ENCODE measurements at places on chromosomes 7 and 10.

- no peak for DNase-seq
Measured at GRCh38 chr10:61175316-61175715, 231.3 kb upstream of the RHOBTB1 start.

DNA sequence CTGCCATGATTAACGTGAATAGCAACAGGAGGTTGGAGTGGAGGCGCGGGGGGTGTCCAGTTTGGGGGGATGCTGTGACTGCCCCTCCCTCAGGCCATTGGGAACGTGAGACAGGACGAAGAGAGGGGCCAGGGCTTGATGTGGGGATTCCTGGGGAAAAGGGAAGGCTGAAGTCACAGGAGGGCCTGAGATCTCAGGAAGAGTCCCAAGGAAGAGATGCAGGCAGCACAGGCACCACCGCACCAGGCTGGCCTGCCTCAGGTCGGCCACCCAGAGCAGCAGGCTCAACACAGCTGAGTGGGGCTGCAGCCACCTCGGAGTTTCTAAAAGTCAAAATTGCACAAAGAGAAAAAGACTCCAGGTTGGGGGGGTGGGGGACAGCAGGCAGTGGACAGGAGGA is 86.7 kb downstream of the SLIT1 start:
- DNase-seq, result no peak

DNA sequence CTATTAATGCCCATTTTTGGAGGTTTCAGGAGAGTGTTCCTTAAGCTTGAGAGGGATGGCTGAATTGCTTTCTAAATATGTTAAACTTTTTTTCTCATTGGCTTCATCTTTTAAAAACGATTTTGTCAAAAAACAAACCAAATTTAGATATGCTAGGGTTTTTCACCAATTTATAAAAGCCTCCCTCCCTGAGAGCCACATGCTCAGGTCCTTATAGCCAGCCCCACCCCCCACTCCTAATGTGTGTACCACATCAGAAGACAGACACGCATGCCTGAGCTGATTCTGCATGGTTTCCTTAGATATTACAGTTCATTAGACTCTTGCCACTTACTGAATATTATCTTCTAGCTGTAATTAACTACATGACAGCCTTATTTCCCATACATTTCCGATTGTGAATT is 2.0 kb downstream of the CUL1 start:
- no peak for DNase-seq

DNA sequence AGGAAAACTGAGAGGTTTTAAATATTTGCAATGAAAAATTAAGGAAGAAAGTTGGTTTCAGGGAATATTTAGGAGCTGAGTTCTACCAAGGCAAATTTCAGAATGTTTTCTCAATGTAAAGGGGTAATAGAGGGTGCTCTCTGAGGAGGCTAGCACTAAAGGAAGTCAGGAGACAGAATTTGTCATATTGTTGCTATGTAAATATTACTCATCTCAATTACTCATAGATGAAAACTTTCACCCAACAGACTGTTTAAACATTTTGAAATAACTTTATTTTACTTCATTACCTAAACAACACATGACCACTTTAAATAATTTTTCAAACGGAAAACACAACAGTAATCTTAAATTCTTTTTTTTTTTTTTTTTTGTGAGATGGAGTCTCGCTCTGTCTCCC is 274.8 kb upstream of the NRG3 start:
- no peak for DNase-seq

DNA sequence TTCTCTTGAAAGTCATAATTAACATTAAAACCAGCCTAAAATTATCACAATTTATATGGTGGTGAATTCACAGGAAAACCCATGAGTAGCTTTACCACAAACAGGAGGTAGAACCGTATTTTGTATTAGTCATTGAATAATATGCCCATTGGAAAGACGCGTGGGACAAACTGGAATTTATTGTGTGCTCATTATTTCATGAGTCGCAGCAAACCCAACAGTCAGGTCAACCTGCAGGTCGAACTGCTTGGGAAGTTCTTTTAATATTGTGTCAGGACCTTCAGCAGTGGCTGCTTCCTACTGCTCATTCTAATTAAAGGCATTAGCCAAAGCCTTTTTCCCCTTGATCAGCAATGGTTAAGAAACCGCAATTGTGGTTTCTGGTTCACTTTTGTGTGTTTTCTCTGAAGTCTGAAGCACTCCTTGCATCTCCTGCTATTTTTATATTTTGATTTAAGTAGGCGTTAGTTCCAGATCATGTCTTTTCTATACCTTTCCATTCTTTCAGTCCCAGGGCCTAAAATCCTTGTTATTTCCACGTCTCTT is 100.1 kb downstream of the RAB11FIP2 start:
- DNase-seq, result no peak

GRCh38 chr10:35445150-35445884 is 109.0 kb downstream of the CCNY start:
- DNase-seq, result no peak

DNA sequence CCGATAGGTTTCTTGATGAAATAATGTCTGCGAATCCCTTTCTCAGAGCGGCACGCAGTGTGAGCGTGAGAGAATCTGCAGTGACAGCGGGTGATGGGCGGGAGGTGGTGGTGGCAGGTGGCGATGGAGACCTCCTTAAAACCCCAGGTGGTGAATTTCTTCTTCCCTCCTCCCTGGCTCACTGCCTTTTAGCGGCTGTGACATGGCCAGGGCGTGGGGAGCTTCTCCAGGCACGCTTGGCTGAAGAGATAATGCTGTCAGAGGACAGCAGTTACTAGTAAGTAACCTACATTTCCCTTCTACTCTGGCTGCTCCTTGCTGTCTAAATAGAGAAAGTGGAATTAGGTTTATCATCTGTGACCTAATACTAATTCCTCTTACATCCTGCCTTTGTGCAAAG is 141.4 kb upstream of the INSYN2A start:
- no peak for DNase-seq

DNA sequence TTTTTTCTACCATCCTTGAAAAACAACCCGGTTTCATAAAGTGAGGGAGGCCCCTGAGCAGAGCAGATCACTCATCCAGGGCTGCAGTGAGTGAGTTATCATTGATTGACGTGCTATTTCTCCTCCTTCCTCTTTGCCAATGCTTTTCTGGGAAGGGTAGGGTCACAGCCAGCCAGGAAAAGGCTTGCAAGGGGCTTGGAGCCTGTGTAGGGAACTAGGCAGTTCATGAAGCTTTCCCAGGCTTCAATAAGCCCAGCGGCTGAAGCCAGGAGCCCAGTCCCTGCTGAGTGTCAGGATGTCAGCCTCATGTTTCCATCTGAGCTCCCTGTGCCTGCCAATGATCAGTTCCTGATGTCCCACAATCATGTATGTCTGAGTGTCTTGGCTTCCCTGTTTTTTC is 584.7 kb downstream of the GALNT17 start:
- DNase-seq, result no peak

DNA sequence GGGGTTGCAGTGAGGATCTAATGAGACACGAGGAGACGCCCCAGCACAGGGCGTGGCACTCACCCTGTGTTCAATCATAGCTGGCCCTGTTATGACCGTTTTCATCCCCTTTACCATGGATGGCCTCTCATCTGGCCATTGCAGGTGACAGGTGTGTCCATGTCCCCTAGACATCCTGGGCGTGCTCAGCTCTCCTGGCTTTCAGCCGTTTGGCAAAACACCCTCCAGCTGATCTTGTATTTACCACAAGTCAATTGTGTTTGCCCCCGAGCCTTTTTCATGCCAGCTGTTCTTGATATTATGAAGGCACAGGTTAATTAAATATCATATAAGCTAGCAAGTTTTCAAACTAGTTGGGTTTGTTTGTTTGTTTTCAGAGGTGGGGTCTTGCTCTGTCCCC is 97.1 kb downstream of the CHST15 start:
- DNase-seq, result no peak

DNA sequence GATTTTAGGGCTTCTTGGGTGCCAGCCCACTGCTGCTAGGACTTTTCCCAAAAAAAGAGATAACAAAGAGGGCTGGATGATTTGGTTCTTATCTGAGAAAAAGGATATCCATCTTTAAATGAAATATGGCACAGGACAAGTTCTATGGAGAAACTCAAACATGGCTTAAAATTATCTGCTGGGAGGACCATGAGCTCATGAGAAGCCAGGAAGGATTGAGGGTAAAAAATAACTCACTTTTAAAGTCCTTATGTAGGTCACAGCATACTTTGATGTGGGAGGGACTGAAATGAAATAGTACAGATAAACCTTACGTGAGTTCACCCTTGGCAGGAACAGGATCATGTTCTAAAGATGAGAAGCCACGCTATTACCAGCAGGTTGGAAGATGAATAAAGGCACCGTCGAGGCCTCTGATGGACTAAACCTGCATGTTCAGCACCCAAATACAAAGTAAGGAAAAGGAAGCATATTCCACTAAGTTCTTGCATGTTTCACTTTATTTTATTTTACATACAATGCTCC is 369.2 kb upstream of the KLF6 start:
- DNase-seq, result no peak

- DNase-seq, result no peak
Measured at GRCh38 chr10:48771234-48771633, 86.6 kb downstream of the WDFY4 start.

DNA sequence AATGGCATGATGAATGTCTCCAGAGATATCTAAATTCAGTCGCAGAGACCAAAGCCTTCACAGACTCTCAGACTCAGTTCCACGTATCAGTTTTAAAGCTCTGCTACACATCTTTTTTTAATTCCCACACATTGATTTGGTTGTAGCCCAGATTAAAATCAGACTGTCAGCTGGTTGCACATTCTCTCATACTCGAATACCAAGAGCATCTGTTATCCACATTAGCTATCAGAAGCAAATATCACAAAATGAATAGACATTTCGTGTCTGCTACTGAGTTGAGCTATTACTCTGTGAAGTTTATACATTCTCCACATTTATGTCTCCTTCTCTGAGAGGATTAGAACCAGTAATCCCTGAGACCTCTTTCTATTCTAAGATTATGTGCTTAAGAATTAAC is 229.2 kb downstream of the GPAM start:
- no peak for DNase-seq

GRCh38 chr7:157662110-157662791 is 325.4 kb downstream of the DNAJB6 start:
- no peak for DNase-seq

GRCh38 chr7:64965594-64965993 is 25.2 kb downstream of the ZNF117 start:
- DNase-seq, result no peak

DNA sequence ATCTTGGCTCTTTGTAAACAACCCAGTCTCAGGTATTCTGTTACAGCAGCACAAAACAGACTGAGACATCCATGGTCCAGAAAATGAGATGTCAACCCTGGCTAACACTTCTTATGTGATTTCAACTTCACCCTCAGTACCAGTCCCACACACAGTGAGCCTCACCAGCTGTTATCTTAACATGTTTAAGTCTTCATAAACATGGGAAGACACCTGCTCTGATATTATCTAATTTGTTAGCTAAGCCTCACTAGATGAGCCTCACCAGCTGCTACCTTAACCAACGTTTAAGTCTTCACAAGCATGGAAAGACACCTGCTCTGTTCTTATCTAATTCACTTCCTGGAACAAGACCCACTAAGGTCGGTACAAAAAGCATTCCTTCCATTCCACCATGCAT is 130.8 kb downstream of the CALN1 start:
- no peak for DNase-seq

GRCh38 chr7:95658676-95659075 is 62.4 kb upstream of the PDK4 start:
- DNase-seq, result no peak

GRCh38 chr7:154584352-154585252 is 418.3 kb downstream of the PAXIP1 start:
- DNase-seq, result no peak
